ENCODE measurements at places on chromosomes 13 and 19.
A peak's percentile ranks its signal among the peaks of the same experiment; 100 is the strongest.

DNA sequence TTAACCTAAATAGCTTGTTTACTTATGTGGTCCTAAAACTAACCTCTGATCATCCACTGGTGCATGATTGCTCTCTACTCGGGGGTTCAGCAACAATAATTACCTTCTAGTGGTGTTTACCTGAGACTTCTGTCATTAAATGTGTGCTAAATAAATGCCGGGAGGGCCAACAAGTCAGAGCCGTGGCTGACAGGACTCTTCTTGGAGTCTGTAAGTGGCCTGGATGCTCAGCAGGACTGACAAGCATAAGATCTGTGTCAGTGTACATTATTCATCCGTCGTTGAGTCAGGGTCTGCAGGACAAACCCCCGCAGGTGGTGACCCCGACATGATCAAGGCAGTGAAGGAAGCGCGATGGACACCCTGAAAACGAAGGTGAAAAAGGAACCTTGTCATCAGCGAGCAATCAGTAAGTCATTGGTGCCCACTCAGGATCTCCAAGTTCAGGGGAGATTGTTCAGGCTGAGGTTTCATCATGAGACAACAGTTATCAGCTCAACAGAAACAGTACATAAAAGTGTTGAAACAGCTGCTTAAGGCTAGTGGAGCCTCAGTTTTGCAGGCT, 1466.9 kb downstream of the UQCRFS1 start:
- DNase-seq = no peak

GRCh38 chr13:69683921-69684686, 423.5 kb upstream of the ATXN8OS start:
- no peak for DNase-seq

DNA sequence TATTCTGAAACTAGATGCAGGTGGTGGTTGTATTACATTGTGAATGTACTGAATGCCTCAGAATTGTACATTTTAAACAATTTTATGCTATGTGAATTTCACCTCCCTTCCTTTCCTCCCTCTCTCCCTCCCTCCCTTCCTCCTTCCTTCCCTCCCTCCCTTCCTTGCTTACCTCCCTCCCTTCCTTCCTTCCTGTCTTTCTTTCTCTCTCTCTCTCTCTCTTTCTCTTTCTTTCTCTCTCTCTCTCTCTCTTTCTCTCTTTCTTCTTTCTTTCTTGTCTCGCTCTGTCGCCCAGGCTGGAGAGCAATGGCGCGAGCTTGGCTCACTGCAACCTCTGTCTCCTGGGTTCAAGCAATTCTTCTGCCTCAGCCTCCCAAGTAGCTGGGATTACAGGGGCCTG, 37.2 kb downstream of the IER2 start:
- no peak for DNase-seq

DNA sequence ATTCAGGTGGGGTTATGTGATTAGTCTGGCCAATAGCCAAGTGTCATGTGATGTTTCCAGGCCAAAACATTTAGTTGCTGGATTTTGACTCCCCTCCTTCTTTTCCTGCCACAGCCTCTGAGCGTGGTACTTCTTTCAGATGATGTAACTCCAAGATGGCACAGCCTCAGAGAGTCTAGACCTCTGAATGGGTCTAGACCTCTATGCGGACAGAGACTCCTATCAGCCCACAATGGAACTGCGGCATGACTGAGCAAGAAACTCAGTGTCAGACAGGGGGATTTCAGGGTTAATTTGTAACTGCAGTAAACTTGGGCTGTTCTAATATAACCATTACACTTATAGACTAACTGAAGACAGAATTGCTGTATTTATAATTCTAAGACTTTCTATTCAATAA, 42.6 kb upstream of the ZDHHC20 start:
- DNase-seq = no peak

- DNase-seq = no peak
Measured at GRCh38 chr19:33683881-33684537, 62.3 kb downstream of the CHST8 start.

GRCh38 chr19:37725181-37725580, 5.6 kb upstream of the ZNF607 start:
- no peak for DNase-seq

- DNase-seq = no peak
Measured at GRCh38 chr19:45820413-45821102, 5.5 kb upstream of the RSPH6A start.

DNA sequence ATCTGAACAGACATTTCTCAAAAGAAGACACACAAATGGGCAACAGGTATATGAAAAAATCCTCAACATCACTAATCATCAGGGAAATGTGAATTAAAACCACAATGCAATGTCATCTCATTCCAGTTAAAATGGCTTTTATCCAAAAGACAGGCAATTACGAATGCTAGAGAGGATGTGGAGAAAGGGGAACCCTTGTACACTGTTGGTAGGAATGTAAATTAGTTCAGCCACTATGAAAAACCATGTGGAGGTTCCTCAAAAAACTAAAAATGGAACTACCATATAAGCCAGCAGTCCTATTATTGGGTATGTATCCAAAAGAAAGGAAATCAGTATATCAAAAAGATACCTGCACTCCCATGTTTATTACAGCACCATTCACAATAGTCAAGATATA, 24.7 kb upstream of the ZC3H13 start:
- no peak for DNase-seq

- DNase-seq = no peak
Measured at GRCh38 chr19:6743714-6744380, 4.4 kb downstream of the TRIP10 start.

DNA sequence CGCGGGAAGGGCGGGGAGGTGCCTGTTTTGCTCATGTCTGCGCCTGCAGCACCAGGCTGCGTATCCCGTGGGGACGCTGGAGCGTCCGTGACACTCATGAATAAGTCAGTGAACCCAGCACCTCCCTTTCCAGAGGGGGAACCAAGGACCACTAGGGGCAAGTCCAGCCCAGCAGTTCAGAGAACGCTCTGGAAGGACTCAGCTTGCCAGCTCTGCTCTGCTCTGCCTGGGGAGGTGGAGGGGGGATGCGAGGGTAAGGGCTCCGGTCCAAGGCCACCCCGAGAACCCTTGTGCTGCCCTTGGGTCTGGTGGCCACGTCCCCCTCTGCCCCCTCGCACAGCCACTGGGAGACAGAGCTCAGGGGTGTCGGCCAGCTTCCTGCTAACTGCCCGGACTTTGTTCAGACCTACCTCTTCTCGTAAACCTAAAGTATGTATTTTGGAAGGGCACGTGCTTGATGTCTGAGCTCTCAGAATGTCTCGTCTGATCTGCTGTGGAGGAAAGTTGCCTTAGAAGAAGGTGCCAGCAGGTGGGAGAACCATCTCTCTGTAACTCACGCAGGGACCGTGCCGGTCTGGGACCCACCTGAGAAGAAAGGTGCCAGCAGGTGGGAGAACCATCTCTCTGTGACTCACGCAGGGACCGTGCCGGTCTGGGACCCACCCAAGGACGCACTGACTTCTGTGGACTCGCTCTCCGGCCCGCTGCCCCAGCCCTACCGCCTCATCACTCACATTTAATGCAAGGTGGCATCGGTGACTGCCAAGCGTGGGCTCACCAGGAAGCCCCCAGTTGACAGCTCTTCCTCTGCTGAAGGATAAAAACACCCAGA, 34.1 kb downstream of the TMEM255B start:
- no peak for DNase-seq

- DNase-seq = no peak
Measured at GRCh38 chr13:33606692-33607091, 211.3 kb upstream of the RFC3 start.

DNA sequence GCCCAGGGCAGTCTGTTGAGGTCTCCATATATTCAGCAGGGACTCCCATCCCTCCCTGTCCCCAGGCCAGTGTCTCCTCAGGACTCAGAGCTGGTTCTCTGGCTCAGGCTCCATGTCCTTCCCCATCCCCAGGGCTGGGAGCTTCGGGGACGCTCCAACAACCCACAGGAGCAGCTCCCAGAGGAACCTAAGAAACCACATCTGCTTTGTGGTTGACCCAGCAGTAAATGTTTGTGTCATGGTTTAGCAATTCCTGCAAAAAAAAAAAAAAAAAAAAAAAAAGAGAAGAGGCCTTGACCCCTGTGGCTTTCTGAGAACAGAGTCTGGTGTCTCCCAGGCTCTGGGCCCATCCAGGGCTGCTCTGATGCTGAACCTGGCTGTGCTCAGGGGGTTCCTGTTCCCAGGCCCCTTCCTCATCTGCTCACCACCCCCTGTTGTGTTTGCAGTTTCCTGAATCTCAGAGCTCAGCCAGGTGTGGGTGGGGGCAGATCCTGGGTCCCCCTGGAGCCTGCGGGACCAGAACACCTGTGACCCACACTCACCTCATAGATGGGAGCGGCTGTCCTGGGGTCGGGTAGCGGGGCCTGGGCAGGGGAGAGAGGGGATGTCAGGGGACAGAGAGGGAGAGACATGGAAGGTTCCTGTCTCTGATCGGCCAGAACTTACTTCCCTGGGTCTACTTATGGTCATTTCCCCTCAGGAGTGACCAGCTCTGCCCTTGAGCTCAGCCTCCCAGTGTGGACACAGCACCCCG, 25.2 kb upstream of the CEACAM1 start:
- DNase-seq = no peak

DNA sequence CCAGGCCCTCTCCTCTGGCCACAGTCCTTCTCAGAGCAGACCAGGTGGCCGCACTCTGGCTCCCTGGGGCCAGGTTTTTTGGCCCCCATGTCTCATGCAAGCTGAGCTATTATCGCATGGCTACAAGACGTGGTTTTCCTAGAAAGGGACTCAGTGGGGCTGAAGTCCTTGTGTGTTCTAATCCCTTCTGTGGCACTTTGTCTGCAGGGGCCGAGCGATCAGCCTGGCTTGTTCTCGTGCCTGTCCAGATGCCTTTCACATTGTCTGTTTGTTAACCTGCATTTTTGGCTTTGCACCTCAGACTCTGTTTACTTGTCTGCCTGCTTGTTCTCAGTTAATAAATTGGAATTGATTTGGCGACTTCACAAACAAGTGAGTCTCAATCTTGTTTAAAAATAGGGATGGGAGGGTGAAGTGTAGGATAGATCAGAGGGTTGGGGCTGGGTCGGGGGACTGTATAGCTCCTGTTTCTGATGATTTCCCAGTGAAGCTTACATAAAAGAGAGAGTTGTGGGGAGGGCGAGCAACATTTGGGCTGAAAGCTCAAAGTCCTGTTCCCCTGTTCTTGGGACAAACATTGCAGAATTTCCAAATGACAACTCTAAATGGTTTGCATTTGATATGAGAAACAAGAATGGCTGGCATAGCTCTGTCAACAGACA, 440.4 kb downstream of the COG6 start:
- DNase-seq = no peak

GRCh38 chr13:35964863-35965180, 166.4 kb downstream of the DCLK1 start:
- DNase-seq = no peak

DNA sequence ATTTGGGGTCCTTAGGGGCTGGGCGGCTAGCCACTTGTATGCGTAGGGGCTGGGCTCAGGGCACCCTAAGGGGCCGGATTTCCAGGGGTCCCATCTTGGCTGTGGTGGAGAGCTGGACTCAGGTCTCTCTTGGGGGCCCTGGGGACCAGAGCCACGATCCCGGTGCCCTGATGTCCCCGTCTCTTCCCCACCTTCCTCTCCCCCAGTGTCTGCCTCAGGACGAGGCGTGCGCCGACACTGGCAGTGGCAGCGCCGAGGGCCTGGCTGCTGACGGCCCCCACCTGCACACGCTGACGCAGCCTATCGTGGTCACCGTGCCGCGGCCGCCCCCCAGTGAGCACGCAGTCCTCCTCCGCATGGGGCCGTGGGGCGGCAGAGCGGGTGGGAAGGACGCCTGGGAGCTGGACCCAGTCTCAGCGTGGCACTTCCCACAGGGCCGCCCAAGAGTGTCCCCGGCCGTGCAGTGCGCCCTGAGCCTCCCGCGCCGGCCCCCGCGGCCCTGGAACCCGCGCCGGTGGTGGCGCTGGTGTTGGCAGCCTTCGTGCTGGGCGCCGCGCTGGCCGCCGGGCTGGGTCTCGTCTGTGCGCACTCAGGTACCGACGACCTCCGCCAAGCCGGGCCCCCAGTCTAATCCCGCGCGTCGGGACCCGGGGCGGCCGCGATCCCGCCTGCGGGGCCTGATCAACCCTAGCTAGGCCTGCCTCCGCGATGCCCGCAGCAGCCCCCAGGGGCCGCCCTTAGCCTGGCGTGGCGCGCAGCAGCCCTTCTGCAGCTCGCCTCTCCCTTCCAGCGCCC, 2.7 kb upstream of the SNAPC2 start:
- peak; percentile 58 for DNase-seq

- DNase-seq = no peak
Measured at GRCh38 chr13:74975111-74975510, 506.9 kb downstream of the TBC1D4 start.

- DNase-seq = no peak
Measured at GRCh38 chr19:14135355-14135754, 1.0 kb downstream of the ASF1B start.

DNA sequence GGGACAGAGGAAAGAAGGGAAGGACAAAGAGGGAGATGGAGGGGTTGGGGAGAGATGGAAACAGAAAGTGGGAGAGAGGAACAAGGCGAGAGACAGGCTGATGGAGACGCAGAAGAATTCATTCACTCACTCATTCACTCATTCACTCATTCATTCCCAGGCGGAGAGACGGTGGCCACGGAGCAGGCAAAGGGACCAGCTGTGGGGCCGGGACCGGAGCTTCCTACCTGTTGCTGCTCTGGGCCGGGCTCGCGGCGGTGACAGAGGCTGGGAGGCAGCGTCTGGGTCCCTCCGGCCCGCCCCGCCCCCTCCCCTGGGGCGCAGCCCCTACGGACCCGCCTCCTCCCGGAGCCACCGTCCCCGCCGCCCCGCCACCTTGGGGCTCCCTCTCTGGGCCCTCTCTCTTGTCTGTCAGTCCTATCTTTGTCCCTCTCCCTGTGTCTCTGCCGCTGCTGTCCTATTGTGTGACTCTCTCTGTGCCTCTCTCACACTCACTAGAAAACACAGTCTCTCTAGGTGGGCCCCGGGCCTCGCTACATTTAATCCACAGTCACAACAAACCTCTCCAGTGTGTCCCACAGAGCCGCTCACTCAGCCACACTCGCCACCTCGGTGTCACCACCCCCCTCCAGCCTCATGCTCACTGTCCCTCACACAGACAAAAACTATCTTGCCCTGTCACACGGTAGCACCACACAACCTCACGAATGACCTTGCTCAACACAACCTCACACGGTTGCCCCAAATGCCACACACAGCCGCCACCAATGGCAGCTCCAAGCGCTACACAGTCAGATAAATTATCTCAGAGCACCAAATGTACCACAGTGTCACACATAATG, at the start of gene GNG8:
Gene GNG8 (minus strand): TSS at position 283 of the 842 bp plus-strand sequence. CDS start 1,520 bp downstream, outside the sequence.
- no peak for DNase-seq

GRCh38 chr19:11073568-11073967, 15.7 kb upstream of the LDLR start:
- DNase-seq = no peak

- no peak for DNase-seq
Measured at GRCh38 chr19:46759817-46760333, 13.6 kb upstream of the STRN4 start.

Measured in T-helper 1 cell (primary cell).